Ascending aorta (tissue), 2 donors: ENCODE measurements at places on chromosomes 2 and 18. TPM values are rescaled to one million over a fixed set of nuclear protein-coding genes. Genes with fewer than 3 reads are reported as not detected.

DNA sequence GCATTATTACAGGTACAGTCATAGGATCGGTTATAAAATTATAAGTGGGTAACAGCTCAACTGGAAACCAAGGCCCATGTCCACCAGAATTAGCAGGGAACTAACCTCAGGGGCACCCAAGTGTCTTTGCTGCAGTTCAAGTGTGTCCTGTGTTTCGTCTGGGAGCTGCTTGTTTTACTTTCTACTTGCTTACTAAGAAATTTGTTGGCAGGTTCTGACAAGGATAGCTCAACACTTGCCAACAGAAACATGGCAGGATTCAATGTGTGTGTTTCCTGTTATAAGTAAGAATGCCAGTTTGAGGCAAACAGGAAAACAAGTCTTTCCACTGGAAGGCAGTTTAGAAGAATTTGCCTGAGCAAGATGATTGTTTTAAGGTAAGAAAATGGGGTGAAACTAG lies 104.5 kb downstream of the EPHA4 start:
- H3K27me3 ChIP-seq, result no peaks in the 10 kb centered on the region
- H3K4me1 ChIP-seq, result no peaks in the 10 kb centered on the region
- DNase-seq, result no peak

DNA sequence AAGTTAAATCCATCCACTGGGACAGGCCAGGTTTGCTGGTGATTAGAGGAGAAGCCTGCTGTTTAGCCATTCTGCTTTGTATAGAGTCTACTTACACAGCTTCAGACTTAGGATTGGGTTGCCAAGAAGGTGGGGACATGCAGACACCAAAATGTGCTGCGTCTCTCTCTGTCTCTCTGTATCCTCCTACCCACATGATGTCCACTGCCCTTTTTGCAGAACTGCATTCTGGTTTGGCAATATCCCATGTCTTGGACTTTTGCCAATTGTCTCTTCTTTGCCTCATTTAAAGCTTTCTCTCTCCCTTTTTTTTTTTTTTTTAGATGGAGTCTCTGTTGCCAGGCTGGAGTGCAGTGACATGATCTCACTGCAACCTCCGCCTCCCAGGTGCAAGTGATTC lies 261.1 kb upstream of the FN1 start:
- DNase-seq, result no peak
- H3K4me1 ChIP-seq, result no peaks in the 10 kb centered on the region
- H3K4me3 ChIP-seq, result no peak overlapping the region
- no peaks in the 10 kb centered on the region for H3K36me3 ChIP-seq

DNA sequence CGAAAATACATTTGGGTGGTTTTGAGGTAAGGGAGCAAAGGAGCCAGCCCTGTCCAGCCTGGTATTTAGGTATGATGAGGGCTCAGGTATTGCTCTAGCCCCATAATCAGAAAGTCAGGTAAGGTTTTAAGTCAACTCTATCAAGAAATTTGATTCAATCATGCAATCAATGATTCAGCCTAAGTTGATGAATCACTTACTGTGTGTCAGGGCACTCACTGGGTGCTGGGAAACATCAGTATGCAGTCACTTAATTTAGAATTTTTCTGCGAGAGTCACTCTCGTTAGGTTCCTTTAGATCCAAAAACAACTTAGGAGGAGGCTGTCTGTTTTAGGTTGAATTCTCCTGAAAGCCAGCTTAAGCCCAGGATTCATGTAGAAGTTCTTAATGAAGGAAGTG lies 17.7 kb upstream of the SERPINB2 start:
- no peaks in the 10 kb centered on the region for H3K27me3 ChIP-seq
- no peak overlapping the region for H3K4me3 ChIP-seq
- no peaks in the 10 kb centered on the region for H3K36me3 ChIP-seq
- no peaks in the 10 kb centered on the region for H3K4me1 ChIP-seq
- DNase-seq, result no peak

GRCh38 chr2:11764359-11764758 lies 17.9 kb downstream of the LPIN1 start:
- H3K4me1 ChIP-seq, result no peaks in the 10 kb centered on the region
- no peaks in the 10 kb centered on the region for H3K27me3 ChIP-seq
- H3K4me3 ChIP-seq, result no peak overlapping the region
- no peak overlapping the region for H3K27ac ChIP-seq
- H3K36me3 ChIP-seq, result peaks cover 21% of the 10 kb centered on the region

DNA sequence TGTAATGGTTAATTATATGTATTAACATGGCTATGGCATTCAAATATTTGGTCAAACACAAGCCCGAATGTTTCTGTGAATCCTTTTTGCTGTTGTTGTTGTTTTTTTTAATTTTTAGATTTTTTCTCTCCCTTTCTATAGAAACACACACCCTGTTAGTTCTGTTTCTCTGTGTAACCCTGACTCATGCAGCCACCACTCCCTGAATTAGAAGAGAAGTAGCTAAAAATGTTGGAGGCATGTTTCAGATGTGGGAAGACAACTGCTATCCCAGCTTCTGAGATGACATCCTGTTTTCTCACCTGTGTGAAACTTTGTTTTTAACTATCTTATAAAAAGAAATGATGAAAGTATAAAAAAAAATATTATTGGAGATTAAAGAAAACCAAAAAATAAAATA lies 219.6 kb upstream of the RGPD4 start:
- no peak overlapping the region for H3K4me3 ChIP-seq
- no peak overlapping the region for H3K27ac ChIP-seq
- no peak for DNase-seq
- H3K4me1 ChIP-seq, result no peaks in the 10 kb centered on the region
- H3K27me3 ChIP-seq, result no peaks in the 10 kb centered on the region
- H3K36me3 ChIP-seq, result no peaks in the 10 kb centered on the region

ARHGAP28 gene
- 0.85 TPM for total RNA-seq

RABL2A gene
- total RNA-seq, result 5.5 TPM

LIPG gene
- 1.6 TPM for total RNA-seq

PRKCE gene
- 4.6 TPM for total RNA-seq

ZNF892 gene
- 1.4 TPM for total RNA-seq
